NCI-H1092 treated with DMSO at 0.1 percent for 48 hours (cell line): ENCODE measurements at places on chromosomes 2 and 18.

DNA sequence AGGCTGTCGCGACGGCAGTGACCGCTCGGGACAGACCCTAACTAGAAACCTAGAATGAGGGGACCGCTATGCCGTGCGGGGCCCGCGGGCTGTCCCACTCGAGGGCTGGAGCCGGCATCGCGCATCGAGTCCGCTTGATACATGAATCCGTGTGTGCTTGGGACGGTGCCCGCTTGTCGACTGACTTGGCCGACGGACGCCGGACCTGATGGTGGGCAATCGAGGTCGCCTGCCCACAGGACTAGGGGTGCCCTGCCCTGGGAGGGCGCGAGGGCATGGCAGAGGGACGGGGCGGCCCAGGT lies 749 bp upstream of the PTMA start:
- no peak for DNase-seq

GRCh38 chr2:240891492-240892340 lies 4.2 kb downstream of the MAB21L4 start:
- DNase-seq, result no peak

- peak; percentile 30 for DNase-seq
Measured at GRCh38 chr2:199485732-199486335, 28.1 kb upstream of the SATB2 start.

- DNase-seq, result peak; percentile 82
Measured at GRCh38 chr18:48030616-48031480, 100.4 kb upstream of the SMAD2 start.

GRCh38 chr18:57780318-57780705 lies 22.8 kb downstream of the ATP8B1 start:
- DNase-seq, result peak; percentile 25

GRCh38 chr2:190635781-190636180 lies 13.1 kb upstream of the NAB1 start:
- DNase-seq, result no peak

DNA sequence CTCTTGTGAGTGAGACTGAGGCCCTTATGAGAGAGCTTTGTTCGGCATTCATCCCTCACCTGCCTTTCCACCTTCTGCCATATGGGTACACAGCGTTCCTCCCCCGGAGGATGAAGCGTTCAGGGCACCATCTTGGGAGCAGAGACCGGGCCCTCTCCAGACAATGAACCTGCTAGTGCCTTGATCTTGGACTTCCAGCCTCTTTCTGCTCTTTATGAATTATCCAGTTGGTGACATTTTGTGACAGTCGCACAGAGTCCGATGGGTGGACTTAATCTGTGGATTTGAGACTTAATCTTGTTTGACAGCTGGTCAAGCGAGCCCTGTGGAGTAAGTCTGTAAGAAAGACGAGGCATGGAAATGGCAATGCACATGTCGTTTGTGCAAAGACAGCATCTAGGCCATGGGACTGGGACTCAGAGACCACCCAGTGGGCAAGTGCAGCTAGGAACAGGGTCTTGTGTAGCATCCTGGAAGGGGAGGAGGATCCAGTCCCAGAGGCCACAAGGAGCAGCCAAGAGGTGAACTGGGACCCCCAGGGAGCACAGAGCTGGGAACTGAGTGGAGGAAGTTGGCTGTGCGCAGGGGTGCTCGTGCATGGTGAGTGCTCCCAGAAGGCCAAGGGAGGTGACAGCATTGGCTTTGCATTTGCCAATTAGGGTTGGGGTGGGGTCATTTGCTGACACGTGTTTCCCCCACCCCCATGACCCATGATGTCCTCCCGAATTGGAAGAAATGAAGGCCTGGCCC lies 69.5 kb upstream of the HDAC4 start:
- no peak for DNase-seq

DNA sequence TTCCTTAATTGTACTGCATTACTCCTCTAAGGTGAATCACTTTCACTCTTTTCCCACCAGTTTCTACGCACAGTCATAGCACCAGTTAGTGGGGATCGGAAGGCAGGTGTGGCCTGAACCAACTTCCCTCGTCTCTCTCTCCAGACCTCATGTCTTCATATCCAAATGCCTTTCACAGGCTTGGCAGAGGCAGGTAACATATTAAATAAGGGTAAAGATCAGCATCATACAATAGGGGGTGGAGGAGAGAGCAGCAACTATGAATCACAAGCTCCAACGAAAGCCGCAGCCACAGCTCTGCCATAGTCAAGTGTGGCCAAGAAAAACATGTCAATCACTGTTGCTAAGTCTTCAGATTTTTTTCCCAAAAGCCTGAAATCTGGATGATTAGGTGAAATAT lies 40.3 kb downstream of the AP1S3 start:
- no peak for DNase-seq

DNA sequence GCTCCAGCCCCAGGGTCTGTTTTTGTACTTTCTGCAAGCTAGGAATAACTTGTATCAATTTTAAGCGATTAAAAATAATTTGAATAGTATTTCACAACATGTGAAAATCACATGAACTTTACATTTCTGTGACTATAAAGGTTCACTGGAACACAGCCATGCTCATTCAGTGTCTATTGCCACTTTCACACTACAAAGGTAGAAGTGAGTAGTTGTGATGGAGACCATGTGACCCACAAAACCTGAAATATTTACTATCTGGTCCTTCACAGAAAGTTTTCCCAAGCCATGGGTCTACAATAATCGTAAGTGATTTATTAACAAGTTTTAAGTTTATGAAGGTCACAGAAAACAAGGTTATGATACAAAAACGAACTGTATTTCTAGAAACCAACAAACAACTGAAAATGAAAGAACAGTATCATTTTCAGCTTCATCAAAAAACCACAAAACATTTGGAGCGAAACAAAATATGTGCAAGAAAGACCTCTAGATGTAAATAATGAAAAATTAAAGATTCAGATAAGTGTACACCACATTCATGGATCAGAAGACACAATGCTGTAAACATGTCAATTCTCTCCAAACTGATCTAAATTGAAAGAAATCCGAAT lies 68.9 kb upstream of the DNER start:
- no peak for DNase-seq
